ENCODE measurements at places on chromosomes 5 and 9.

GRCh38 chr5:174999581-174999980 is 275.2 kb downstream of the MSX2 start:
- DNase-seq = no peak

DNA sequence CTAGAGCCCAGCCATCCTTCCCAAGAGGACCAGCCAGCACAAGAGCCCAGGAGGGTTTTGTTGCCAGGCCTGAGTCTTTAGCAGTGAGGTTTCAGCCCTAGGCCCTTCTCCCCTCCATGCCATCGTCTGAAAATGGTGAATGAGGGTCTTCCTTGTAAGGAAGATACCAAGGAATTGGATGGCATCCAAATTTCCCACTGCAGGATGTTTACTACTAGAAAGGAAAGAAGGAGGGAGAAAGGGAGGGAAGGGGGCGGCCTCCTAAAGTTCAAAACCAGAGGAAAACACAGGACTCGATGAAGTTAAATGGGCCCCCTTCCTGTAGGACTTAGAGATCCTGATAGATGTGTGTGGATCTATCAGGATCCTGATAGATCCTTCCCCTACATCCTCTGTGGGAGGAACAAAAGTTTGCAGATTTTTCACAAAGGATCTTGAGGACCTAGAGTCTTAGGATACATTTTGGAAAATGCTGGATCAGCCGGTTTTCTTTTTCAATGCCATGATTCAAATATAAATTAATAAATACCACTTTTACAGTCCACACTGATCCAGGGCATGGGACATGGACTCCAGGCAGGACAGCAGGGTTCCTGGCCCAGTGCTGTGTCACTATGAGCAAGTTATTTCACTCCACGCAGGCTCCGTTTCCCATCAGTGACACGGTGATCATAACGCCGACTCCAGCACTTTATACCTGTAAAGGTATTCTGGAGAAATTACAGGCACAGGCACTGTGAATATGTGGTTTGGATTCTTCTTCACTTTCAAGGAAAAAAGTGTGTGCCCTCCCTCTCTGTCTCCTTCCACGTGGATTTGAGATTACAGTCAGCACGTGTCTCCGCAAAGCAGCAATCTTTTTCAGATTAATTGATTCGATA is 40.9 kb downstream of the C5orf15 start:
- DNase-seq = no peak

GRCh38 chr5:33046091-33046490 is 335.0 kb downstream of the NPR3 start:
- no peak for DNase-seq

DNA sequence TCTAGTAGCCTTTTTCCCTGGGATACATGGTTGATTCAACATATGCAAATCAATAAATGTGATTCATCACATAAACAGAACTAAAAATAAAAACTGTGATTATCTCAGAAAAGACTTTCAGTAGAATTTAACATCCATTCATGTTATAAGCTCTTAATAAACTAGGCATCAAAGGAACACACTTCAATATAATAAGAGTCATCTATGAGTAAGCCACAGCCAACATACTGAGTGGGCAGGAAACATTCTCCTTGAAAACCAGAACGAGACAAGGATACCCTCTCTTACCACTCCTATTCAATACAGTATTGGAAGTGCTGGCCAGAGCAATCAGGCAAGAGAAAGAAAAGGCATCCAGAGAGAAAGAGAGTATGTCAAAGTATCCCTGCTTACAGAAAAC is 239.9 kb downstream of the ATPSCKMT start:
- DNase-seq = no peak

DNA sequence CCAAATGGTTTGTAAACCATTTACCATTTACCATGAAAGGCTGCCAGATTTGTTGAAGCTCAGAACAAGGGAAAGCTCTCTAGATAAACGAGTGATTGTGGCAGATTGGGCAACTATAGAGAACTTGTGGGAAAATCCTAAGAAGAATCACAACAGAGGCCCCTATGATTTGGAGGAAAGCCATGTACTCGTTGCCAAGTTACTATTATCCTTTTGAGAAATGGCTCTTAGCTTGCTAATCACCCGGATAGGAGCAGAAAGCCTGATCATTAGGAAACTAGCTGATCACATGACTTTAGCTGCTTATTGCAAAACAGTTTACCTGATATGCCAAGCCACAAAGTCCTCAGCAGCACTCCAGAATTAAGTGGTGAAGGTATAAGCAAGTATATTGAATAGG is 23.5 kb upstream of the ATG10 start:
- DNase-seq = no peak

GRCh38 chr9:4592886-4593285 is 69.2 kb upstream of the PLPP6 start:
- DNase-seq = no peak

GRCh38 chr5:156764176-156764971 is 85.7 kb upstream of the PPP1R2B start:
- no peak for DNase-seq

GRCh38 chr5:142697356-142698255 is 11.7 kb upstream of the FGF1 start:
- DNase-seq = no peak

GRCh38 chr5:115684513-115685037 is 58.7 kb upstream of the TMED7 start:
- DNase-seq = no peak

GRCh38 chr9:129208207-129209032 is 30.4 kb upstream of the IER5L start:
- DNase-seq = peak; percentile 44

DNA sequence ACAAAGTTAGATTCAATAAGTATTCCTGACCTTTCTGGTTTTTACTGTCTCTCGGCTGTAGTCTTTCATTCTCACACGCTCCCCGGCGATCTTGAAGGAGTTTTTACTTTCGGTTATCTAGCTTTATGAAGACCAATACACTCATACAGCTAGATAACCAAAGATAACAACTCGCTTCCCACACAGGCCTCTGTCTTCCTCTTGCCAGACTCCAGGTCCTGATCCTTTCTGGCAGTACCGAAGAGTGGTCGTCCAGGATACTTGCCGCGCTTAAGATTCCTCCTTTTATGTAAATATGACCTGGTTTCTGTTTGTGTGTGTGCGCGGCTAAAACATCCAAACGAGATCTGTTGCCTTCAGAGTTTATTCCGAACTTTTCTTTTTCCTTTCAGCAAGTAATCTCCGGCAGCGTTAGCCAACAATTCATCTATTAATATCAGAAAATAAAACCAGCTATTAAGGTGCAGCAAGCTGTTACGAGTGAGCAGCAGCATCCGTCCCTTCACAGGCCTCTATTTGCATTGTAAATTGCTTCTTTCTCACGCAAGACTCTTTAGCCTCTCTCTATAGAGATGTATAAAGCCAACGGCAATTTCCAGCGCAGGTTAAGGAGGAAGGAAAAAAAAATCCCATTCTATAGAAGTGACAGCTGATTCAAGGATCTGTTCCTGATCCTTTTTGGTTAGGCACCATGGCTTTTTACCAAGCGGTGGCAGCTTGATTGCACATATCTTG is 216.1 kb downstream of the MEF2C start:
- no peak for DNase-seq

GRCh38 chr5:133696006-133696584 is 83.8 kb upstream of the FSTL4 start:
- no peak for DNase-seq

- no peak for DNase-seq
Observed at GRCh38 chr9:20538956-20539355, 83.3 kb downstream of the MLLT3 start.

DNA sequence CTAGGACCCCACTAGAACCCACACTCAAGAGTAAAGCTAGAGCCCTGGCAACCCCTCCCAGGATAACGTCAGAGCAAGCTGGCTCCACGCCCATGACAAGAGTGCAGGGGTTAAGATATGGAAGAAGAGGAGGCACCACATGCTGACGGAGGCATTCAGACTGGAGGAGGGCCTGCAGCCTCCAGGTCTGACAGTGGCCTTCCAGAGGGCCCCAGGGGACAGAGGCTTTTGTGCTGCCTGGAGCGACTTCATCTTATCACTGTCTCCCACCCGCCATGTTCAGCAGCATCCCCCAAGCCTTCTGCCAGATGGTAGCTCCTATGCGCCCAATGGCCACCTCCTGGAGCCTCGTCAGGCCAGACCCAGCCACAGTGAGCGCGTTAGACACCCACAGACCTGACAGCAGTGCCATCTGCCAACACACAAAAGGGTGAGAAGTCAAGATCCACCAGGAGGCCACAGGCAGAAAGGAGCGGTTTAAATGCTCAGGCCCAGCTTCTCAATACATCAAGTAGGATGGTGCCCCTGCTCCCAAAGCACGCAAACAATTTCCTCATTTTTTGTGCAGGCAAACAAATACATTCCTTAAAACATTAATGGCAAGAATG is 65.8 kb downstream of the C5orf15 start:
- DNase-seq = no peak

DNA sequence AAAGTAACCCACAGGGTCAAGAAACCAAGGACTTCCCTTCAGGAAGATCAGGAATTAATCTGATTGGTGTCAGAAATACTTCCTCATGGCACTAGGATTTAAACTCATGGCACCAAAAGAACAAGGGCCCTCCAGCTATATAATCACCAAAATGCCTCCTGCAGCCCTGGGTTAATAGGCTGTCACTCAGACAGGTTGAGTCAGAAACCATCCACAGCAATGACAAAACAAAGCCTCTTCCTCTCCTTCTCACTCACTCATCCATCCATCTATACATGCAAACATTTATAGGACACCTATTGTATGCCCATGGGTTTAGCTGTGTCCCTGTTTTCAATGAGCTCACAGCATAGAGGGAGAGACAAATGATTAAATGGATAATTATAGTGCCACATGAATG is 62.5 kb upstream of the SPOCK1 start:
- DNase-seq = no peak

DNA sequence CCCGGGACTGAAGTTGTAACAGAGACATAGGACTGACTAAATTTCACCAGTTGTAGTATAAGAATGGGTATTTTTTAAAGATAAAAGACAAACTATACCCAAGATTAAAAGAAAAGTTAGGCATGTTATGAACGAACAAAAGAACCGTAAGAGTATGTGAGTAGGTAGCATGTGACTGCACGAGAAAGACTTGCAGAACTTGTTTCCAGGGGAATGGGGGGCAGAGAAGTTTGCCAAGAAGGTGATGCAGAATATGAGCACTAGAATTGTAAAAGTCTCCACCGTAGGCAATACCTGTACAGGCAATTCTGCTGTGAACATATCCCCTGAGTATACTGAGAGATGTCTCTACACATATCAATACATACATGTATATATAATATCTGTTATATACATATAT is 614.7 kb downstream of the PRELID2 start:
- DNase-seq = no peak

DNA sequence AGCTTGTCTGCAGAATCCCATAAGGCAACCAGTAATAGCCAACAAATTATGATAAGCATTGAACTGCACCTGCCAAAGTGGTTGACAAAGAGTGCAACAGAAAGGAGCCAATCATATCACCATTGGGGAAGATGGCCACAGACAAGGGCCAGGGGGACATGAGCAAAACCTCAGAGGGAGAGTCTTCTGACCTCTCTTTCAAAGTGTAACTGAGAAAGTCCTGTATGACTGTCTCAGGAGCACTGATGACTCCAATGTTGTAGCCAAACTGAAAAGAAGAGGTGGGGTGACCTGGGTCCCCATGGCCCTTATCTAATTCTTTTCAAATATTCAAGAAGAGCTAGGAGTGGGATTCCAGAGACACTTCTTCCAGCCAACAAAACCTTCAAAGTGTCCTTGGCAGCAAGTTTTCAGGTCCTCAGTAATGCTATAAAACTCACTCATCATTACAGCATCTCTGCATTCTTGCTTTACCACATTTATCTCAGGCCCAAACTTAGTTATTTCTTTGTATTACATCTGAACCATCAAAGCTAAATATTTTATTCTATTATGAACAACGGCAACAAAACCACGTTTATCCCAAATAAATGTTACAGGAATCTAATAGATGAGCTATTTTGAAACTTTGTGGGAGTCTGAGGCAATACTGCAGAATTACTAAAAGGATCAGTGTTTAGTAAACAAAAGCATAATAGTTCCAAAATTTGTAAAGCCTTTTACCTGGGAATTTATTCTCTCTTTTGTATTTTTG is 24.4 kb downstream of the FBLL1 start:
- DNase-seq = no peak

GRCh38 chr5:122736086-122736845 is 38.6 kb upstream of the SNX2 start:
- no peak for DNase-seq

DNA sequence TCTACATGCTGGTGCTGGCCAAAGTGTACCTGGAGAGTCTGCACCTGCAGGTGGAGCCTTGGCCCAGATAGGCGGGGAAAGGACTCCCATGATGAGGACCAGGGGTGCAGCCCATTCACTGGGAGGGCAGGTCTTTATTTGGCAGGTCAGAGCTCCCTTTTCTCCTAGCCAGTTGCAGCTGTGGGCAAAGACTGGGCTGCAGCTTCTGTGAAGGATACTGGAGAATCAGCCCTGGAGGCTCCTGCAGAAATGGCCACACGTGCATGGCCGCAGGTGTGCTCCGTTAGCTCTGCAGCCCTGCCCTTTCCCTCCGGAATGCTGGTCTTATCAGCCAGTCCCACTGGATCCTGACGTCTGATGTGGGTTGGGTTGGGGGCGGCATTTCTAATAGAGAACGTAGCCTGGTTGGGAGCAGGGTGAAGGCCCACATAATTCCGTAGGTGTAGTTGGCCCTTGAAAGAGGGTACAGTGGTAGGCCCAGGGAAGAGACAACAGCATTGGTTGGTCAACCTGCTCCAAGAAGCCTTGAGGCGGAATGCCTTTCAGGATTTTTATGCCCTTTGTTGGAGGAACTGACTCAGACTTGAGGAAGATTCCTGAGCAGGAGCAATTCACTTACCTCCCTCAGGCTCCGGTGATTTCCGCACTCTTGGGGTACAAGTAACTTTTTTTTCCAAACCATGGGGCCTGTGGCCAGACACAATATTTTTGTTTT is 22.0 kb upstream of the TIFAB start:
- DNase-seq = no peak

DNA sequence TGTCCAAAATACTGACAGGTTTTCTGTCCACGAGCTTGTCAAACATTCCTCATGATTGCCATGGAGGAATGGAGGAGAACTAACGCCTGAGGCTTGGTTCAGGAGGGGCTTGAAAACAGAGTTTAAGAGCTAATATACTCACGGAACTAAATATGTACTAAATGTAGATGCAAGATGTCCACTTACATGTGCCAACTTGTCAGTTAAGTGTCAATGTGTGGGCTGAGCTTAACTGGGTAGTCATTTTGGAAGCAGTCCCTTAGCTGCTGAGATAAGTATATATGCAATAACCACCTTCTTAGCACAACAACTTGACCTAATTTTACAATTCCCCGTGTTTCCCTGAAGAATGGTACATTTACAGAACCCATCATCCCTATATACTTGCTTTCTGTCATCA is 176.0 kb downstream of the PTPRD start:
- no peak for DNase-seq
